ENCODE measurements at places on chromosomes 1 and 21.

DNA sequence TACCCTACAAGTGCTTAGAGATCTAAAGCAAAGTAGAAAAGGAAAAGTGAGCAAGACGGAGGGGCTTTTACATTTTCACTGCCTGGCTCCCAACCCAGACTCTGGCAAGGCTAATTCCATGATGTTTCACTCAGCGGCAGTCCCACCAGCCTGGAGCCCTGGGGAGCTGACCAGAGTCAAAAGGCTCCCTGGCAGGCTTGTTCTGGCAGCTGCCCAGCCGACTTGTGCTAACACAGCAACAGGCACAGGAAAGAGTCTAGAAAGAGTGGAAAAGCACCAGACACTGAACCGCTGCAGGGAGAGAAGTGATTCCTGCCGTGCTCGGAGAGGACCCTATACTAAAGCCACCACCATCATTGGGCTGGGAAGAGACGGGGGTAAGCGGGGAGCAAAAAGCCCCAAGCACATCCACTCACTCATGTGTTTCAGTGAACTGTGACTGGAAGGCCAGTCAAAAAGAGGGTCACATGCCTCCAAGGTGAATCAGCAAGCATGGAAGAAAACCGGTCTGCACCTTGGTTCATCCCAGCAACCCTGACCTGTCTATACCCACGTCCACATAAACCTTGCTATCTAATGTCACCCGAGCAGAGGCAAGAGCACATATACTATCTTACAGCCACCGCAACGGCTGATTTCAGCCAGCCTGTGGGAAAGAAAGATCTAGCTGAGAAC is 8.0 kb downstream of the SMIM12 start:
- DNase-seq, result no peak

DNA sequence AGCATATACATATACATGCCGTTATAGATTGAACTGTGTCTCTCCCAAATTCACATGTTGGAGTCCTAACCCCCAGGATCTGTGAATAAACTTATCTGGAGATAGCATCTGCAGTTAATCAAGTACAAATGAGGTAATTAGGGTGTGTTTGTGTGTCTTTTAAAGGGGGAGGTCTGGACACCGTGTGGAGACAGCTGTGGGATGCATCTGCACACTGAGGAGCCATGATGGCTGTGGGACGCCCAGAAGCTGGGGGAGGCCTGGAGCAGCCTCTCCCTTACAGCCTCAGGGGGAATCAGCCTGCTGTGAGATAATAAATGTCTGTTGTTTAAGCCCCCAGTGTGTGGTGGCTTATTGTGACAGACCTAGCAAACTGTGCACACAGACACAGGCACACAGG is 51.8 kb upstream of the COL18A1 start:
- DNase-seq, result no peak

DNA sequence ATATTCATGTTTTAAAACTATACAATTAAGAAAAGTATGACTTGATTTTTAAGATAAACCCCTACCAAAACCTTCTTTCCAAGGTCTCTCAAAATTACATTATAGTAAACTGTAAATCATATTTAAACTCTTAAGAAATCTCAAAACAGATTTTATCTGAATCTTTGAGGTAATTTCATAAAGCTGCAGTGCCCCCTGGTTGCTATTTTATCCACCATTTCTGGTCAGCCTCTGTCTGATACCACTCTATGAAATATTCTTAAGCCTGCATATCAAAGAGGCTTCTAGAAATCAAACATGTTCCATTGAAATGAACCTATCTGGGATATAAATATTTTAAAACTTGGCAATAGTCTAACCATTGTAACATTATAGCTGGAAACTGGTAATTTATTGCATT is 317.3 kb downstream of the COL11A1 start:
- no peak for DNase-seq

GRCh38 chr1:174116042-174116441 is 43.3 kb upstream of the RABGAP1L start:
- no peak for DNase-seq

All from activated CD8-positive, alpha-beta memory T cell treated with anti-CD3 and anti-CD28 coated beads for 1 hour (primary cell).